Calu3 (cell line): ENCODE measurements at places on chromosomes 2 and 18. TPM values are rescaled to one million over a fixed set of nuclear protein-coding genes. Genes with fewer than 3 reads are reported as not detected.
A peak's percentile ranks its signal among the peaks of the same experiment; 100 is the strongest.

GRCh38 chr2:143231254-143231645 lies 102.0 kb downstream of the ARHGAP15 start:
- DNase-seq = no peak
- H3K36me3 ChIP-seq = no peaks in the 10 kb centered on the region
- H3K4me1 ChIP-seq = no peaks in the 10 kb centered on the region
- no peaks in the 10 kb centered on the region for H3K27me3 ChIP-seq
- H3K4me3 ChIP-seq = no peak overlapping the region

DNA sequence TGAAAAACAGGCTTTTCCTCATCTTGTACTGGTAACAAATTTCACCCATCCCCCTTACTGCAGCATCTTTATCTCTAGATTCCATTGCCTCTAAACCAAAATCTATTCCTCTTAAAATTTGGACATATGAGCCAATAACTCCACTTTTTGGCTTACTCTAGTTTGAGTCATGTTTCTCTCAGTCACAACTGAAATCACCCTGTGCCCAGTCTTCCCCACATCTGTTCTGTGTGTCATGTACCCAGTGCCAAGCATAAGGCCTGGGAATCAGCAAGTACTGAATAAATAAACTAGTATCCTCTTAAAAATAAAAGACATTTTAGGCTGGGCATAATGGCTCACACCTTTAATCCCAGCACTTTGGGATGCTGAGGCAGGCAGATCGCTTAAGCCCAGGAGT lies 20.8 kb upstream of the CHN1 start:
- no peaks in the 10 kb centered on the region for H3K27me3 ChIP-seq
- no peaks in the 10 kb centered on the region for H3K36me3 ChIP-seq
- no peak overlapping the region for H3K27ac ChIP-seq
- no peak for DNase-seq
- no peaks in the 10 kb centered on the region for H3K4me1 ChIP-seq
- H3K4me3 ChIP-seq = no peak overlapping the region

Gene CCDC121
- total RNA-seq = 5.5 and 6.3 TPM in 2 replicates

- H3K4me3 ChIP-seq = no peak overlapping the region
- peaks cover 5% of the 10 kb centered on the region for H3K36me3 ChIP-seq
- peaks cover 33% of the 10 kb centered on the region for H3K4me1 ChIP-seq
- no peaks in the 10 kb centered on the region for H3K27me3 ChIP-seq
These were observed 132.2 kb upstream of the ITGB6 start for GRCh38 chr2:160332318-160332717.

DNA sequence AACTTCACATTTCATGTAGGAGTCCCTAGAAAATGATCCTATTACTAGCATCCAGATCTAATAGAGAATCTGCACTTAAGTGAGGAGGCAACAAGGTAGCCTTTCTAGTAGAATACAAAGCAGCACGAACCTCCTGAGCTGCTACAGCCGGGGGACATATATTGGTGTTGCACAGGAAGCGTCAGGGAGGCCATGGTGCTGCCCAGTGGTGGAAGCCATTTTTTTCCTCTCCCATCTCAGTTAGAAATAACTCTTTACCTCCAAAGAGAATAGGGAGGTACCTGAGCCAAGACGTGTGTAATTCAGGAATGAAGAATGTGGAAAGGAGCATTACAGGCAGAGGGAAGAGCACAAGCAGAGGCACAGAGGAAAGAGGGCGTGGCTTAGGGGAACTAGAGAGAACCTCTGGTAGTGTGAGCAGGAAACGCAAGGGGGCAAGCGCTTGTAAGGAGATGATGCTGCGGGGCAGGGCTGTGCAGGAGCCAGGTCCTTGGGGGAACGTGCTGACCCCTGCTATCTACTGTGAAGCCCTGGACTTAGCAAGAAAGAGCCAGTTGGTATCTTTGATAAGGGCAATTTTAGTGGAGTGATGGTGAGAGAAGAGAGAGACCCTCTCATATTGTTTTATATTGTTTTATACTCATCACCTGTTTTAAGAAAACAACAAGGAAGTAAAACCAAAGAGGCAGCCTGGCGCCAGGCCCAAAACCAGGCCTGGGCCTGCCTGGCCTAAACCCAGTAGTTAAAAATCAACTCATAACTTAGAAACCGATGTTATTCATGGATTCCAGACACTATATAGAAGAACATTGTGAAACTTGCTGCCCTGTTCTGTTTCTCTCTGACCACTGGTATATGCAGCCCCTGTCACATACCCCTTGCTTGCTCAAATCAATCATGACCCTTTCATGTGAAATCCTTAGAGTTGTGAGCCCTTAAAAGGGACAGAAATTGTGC lies 50.0 kb upstream of the TTC39C start:
- no peaks in the 10 kb centered on the region for H3K27me3 ChIP-seq
- H3K4me1 ChIP-seq = peaks cover 33% of the 10 kb centered on the region
- H3K36me3 ChIP-seq = no peaks in the 10 kb centered on the region
- peak overlapping the region; percentile 11 for H3K4me3 ChIP-seq

GRCh38 chr18:45525301-45525700 lies 90.0 kb upstream of the SLC14A2 start:
- no peak overlapping the region for H3K27ac ChIP-seq
- no peak for DNase-seq
- no peaks in the 10 kb centered on the region for H3K4me1 ChIP-seq
- no peak overlapping the region for H3K4me3 ChIP-seq

DNA sequence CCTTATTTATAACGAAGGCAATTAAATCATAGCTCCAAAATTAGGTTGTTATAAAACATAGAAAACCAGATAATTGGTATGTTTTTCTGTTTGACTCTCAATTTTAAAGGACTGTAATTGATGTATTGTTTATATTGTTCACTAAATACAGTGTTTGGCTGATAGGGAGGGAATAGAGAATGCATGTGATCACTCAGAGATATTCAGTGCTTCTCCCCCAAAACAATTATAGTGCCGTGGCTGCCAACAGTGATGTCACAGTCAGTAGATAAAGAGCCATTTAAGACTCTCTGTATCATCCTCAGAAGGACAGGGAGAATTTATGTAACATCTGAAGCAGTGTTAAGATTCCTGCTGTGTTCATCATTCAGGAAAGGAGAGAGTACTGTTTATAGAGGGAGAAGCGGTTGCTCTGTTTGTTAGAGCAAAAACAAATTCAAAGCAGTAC lies 69.6 kb downstream of the PHLPP1 start:
- peaks cover 16% of the 10 kb centered on the region for H3K4me1 ChIP-seq
- no peak overlapping the region for H3K4me3 ChIP-seq
- H3K27me3 ChIP-seq = no peaks in the 10 kb centered on the region

DNA sequence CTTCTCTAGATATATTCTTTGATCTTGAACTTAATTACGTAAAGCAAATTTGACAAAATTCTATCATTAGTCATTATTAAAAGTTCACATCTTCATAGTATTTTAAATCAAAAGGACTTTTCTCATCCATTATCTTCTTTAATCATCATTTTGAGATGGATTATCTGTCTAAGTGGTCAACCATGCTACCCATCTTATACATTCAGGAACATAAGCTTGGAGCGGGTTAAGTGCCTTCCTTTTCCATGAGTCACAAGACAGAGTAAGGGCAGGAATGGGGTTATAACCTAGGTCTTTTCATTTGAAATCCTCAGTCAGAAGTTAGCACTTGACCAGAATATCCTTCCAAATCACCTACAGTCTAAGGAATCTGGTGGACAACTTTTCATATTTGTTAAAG lies 297.1 kb downstream of the TCF4 start:
- peaks cover 14% of the 10 kb centered on the region for H3K27me3 ChIP-seq
- no peak for DNase-seq
- H3K27ac ChIP-seq = no peak overlapping the region
- no peaks in the 10 kb centered on the region for H3K36me3 ChIP-seq
- H3K4me1 ChIP-seq = no peaks in the 10 kb centered on the region
- H3K4me3 ChIP-seq = no peak overlapping the region

Gene AQP12A
- not detected in 2 replicates for total RNA-seq

Gene MAPK4
- total RNA-seq = not detected in 2 replicates

- H3K27ac ChIP-seq = no peak overlapping the region
- no peak for DNase-seq
- H3K4me1 ChIP-seq = peaks cover 24% of the 10 kb centered on the region
- no peak overlapping the region for H3K4me3 ChIP-seq
- no peaks in the 10 kb centered on the region for H3K27me3 ChIP-seq
- H3K36me3 ChIP-seq = no peaks in the 10 kb centered on the region
These were observed 121.3 kb upstream of the PPP1CB start for GRCh38 chr2:28630341-28630740.

Gene SRD5A2
- total RNA-seq = not detected in 2 replicates

Gene AQP12B
- total RNA-seq = not detected in 2 replicates

Gene CABYR
- total RNA-seq = 10.6 and 12.8 TPM in 2 replicates

- H3K4me3 ChIP-seq = no peak overlapping the region
- H3K36me3 ChIP-seq = no peaks in the 10 kb centered on the region
- DNase-seq = no peak
- H3K27me3 ChIP-seq = peaks cover 39% of the 10 kb centered on the region
- H3K27ac ChIP-seq = no peak overlapping the region
These were observed 331.1 kb upstream of the SLC14A2 start for GRCh38 chr18:45284174-45284573.

DNA sequence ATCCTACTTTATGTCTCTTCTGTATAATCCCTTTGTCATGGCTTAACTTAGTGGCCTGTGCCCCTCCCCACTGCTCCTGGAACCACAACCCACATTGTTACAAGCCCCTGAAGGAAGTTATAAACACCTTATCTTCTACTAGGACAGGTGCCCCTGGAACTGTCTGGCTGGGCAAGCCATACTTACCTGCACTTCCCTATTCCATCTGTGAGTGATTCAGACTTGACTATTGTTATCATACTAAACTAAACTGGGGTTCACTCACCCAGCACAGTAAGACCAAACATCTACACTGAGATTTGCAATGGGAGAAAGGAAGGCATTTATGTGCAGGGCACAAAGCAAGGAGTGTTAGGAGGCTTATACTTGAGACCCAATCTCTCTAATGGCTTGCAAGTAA lies 3.7 kb upstream of the UGT1A6 start:
- DNase-seq = peak; percentile 8
- H3K27me3 ChIP-seq = no peaks in the 10 kb centered on the region
- H3K36me3 ChIP-seq = peaks cover 36% of the 10 kb centered on the region
- peak overlapping the region; percentile 65 for H3K27ac ChIP-seq
- peak overlapping the region; percentile 81 for H3K4me3 ChIP-seq
- H3K4me1 ChIP-seq = peaks cover 63% of the 10 kb centered on the region

DNA sequence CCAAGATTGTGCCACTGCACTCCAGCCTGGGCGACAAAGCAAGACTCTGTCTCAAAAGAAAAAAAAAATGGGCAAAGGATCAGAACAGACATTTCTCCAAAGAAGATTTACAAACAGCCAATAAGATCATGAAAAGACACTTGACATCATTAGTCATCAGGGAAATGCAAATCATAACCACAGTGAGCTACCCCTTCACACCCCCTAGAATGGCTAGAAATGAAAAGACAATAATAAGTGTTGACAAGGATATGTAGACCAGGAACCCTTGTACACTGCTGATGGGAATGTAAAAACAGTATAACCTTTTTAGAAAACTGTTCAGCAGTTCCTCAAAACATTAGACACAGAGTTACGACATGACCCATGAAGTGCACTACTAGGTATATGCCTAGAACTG lies 18.4 kb upstream of the MTERF4 start:
- no peak overlapping the region for H3K4me3 ChIP-seq
- no peak overlapping the region for H3K27ac ChIP-seq
- no peak for DNase-seq
- H3K27me3 ChIP-seq = no peaks in the 10 kb centered on the region
